Stimulated activated CD4-positive, alpha-beta T cell treated with anti-CD3 and anti-CD28 coated beads, Interleukin-15, amount 100 ng/mL, for 1 hour (primary cell): ENCODE measurements at places on chromosomes 7 and 10.
A peak's percentile ranks its signal among the peaks of the same experiment; 100 is the strongest.

GRCh38 chr7:12210179-12211053, 678 bp upstream of the TMEM106B start:
- peak; percentile 26 for DNase-seq

GRCh38 chr10:49243610-49244283, 55.2 kb upstream of the C10orf71 start:
- DNase-seq: no peak

DNA sequence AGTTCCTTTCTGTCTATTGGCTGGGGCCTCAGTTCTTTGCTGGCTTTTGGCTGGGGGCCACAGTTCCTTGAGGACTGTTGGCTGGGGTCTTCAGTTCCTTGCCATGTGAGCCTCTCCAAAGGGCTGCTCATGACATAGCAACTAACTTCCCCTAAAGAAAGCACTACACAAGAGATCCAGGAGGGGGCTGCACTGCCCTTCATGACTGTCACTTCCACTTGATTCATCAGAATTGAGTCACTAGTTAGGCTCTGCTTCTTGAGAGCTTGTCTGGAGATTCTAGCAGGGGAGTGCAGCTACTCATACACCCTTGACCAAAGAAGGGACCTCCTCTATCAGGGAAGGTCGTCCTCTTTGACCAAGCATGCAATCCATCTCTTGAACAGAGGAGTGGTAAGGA, 38.0 kb upstream of the MKX start:
- peak; percentile 3 for DNase-seq

DNA sequence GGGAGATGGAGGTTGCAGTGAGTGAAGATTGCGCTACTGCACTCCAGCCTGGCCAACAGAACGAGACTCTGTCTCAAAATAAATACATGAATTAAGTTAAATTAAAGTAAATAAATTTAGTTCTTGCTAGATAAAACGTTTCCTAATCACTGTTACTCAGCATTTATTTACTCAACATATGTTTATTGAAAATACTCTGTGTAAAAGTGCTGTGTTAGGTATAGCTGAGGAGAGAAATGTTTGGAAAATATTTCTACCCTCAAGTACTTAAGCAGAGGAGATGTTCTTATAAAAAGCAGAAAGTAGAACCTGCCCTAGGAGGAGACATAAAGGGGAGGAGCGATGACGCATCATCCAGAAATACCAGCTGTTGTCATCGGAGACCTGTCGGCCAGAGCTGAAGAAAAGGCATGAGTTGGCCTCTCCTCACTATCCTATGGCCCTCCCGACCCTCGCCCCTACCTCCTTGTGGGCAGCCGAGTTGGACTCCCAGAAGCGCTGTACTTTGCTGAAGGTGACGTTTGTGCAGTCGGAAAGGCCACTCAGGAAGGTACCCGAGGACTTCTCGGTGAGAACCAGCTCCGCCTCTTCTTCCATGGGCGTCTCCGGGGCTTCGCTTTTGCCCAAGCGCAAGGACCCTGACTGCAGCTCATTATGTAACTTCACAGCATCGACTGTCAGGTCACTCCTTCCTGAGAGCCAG, 1.1 kb downstream of the RRP12 start:
- DNase-seq: no peak

GRCh38 chr7:158257001-158257400, 330.6 kb downstream of the PTPRN2 start:
- DNase-seq: no peak

GRCh38 chr10:120996456-120997034, 145.4 kb downstream of the WDR11 start:
- no peak for DNase-seq

GRCh38 chr10:42722575-42722974, 60.0 kb upstream of the BMS1 start:
- no peak for DNase-seq

DNA sequence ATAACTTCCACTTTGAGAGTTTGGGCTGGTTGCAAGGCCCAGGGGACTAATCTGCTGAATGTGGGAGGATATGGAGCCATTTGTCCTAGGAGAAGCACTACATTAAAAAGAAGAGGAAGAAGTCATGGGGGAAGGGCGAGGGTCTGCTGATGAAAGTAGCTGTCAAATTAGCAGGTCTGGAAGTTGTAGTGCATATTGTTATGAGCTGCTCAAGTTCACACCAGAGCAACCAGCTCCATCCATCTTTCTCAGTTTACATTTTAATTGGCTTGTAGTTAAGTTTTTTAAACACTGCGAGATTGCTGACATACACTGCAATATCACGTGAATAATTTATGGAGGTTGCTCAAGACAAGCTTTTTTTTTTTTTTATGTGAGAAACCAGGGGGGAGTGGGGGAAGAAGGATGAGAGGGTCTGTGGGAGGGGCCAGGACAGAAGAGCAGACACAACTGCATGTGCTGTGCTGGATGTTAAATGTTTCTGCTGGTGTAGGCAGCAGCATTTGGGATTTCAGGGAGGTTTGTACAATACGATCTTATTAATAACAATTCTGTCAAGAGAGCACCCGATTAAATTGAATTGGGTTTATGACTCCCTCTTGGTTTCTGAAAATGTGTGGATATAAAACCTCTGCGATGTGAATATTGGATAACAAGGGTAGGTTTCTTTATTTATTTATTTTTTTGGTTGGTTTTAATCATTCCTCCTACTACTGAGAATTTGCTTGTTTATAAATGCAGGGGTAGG, 759.0 kb upstream of the GALNT17 start:
- DNase-seq: no peak

DNA sequence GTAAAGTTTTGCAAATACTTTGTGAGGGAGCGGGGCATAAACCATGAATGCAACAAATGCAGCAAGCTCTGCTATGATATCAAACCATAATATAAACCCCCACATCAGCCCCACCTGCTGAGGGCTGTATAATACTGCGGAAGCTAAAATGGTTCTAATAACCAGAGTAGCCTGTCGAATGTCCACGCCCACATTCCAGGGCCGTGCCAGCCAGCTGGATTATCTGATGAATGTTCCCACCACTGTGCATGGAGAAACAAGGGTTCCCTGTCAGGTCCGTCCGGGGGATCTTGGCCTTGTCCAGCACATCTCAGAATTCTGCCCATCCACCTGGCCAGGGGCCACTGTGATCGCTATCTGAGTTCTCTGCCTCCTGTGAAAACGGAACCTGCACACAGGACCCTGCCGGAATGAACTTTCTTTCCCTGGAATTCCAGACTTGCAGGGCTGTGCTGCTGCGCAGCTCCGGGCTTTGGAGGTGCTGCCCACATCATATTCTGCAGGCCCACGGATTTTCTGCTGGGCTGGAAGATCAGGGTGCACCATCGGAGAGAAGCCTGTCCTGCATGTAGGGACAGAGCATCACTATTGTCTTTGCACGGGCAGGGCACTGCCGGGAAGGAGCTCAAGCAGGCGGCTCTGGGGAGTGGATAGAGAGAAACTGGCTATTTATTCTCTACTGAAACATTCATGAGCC, 77.0 kb upstream of the GNA12 start:
- no peak for DNase-seq

GRCh38 chr7:114153700-114154099, 234.9 kb upstream of the PPP1R3A start:
- DNase-seq: no peak

GRCh38 chr10:108775911-108776475, 1147.3 kb downstream of the XPNPEP1 start:
- no peak for DNase-seq

DNA sequence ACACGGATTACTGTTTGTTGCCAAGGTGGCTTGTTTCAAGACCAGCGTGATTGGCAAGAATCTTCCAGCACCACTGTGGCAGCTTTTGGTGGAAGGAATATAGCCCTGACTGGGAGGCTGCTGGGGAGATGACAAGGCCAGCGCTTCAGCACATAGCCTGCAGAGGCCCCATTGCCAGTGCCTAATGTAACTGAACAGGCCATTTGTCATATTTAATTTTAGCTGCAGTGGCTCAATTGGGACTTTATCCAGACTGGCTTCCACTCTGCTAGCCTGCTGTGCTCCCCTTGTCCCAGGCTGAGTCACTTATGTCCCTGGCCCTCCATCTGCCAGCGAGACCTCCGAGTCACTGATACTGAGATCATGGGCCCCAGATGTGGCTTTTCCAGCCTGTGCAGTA, 483.1 kb downstream of the GALNT17 start:
- DNase-seq: no peak

GRCh38 chr10:114208351-114208750, 29.2 kb downstream of the TDRD1 start:
- no peak for DNase-seq

DNA sequence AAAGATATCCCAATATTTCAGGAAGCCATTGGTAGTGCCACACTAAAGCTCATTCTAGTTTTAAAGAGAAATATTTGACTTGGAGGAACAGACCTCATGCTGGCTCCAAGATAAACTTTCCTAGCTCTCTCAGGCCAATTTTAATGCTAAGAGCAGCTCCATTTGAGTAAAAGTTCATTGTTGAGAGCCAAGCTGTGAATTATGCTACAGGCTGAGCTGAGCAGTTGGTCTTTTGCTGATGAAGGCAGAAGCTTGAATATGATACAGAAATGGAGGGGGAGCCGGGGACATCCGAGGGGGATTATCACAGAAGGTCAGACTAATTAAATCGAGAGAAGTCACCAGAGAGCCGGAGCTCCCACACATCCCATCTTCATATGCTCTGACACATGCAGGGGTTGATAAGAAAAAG, 175.7 kb upstream of the AUTS2 start:
- DNase-seq: no peak

- DNase-seq: no peak
Measured at GRCh38 chr7:112079673-112080072, 126.5 kb downstream of the DOCK4 start.

DNA sequence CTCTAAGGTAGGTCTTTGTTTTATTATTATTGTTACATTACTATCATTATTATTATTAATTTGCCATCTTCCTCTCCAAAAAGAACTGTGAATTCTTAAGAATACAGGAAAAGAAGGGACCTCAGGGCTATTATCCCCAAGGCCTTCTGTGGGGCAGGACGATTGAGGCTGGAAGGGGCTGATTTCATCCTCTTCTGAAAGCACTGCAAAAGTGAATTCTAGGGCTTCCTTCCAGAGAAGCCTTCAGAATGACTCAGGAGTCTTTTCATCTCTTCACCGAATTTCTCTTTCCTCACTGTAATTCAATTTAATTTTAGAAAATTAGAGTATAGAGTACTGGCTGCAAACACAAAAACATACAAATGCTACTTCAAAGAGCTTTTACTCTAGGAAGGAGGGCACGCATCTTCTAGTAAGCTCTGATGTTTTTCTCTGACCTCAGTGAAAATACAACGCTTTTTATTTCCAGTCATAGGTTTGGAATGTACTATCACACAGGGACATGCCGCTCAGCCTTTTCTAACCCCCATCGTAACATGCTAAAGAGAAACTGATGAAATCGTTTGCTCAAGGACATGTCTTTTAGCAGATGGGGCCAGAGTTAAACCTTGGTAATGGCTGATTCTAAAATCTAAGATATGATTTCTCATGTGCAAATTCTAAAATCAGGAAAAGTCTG, 280.2 kb upstream of the PITRM1 start:
- DNase-seq: no peak

GRCh38 chr7:120462991-120463390, 190.0 kb downstream of the KCND2 start:
- no peak for DNase-seq

GRCh38 chr7:157616426-157616825, 279.6 kb downstream of the DNAJB6 start:
- DNase-seq: no peak

GRCh38 chr10:101525848-101526247, 62.2 kb downstream of the POLL start:
- no peak for DNase-seq

DNA sequence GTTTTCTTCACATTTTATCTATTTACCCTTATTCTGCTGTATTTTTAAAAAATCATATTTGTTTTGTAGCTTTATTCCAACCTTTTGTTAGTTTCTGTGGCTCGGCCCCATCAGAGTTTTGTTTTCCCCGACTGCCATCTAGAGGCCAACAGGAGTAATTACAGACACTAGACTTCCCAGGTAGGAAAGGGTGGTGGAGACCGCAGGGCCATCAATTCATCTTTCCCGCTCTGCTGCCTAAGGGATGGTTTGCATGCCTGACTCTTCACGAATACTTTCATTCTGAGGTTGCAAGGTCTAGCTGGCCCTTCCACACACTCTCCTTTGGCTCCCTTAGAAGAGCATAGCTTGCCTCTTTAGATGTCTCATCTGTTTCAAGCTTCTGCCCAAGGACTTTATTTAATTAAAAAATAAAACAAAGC, 38.3 kb downstream of the LYZL2 start:
- DNase-seq: no peak

- no peak for DNase-seq
Measured at GRCh38 chr10:58820861-58821751, 308.4 kb downstream of the BICC1 start.

- no peak for DNase-seq
Measured at GRCh38 chr10:114336823-114337509, 67.3 kb downstream of the AFAP1L2 start.

GRCh38 chr7:77525231-77525630, 11.9 kb upstream of the PTPN12 start:
- DNase-seq: no peak

DNA sequence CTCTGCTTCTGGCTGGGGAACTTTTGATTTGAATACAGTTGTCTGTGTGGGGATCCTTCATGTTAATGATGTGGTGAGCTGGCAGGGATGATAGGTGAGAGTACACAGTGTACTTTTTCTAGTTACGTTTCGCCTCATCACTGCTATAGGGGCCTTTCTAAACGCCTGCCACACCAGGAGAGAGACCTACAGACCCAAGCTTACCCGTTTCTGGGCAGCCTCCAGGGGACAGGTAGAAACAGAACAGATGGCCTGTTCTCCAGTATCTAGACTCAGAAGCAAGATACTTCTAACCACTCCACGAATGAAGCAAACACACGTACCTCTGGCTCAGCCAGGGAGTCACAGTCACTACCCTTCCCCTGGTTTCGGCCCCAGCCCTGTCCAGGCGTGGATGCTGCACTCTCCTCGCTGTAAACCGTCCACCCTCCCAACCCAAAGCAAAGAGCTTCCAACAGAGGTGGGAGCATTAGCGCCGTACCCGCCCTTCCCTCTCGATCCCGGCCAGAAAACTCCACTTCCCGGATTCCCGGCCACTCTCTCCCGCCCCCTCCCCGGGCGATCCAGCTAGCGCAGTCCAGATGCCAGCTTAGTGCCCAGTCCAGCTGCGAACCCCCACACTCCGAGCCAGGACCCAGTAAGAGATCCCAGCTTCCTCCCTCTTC, 1.2 kb downstream of the CCDC6 start:
- DNase-seq: no peak

- no peak for DNase-seq
Measured at GRCh38 chr10:64277536-64277935, 756.3 kb downstream of the REEP3 start.

DNA sequence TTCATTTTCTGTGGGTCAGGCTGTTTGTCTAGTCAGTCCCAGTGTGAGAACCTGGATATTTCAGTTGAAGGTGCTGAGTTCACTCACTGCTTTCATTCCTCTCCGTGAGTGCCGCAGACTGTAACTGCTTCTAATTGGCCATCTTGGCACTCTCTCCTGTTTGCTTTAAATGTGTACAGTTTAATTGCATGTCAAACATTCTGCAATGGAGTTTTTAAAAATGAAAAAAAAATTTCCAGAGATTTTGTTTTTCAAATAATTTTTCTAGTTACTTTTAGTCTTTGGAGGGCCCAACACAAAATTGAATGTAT, 87.8 kb downstream of the CCSER2 start:
- no peak for DNase-seq
